ENCODE measurements at places on chromosomes 16 and 17.

GRCh38 chr16:85231959-85232358 is 119.7 kb upstream of the CIBAR2 start:
- DNase-seq: no peak

- no peak for DNase-seq
These were observed 42.8 kb downstream of the PKD1 start for GRCh38 chr16:2092866-2093265.

DNA sequence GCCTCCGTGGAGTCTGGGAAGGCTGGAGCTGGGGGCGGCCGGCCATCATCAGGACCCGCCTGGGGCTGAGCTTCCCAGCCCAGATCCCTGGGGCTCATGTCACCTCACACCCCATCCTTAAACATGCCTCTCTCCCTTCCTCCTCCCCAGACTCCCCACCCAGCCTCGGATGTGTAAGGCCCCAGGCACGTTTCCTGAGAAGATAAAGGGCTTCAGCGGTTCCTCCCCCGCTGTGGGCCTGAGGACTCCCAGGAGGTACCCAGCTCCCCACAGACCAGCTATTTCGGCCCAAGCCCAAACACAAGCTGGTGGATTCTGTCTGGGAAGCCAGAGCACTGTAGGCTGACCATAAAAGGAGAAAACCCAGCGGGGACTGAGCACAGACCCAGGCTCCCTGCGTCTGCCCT is 49.2 kb downstream of the MYH11 start:
- DNase-seq: no peak

DNA sequence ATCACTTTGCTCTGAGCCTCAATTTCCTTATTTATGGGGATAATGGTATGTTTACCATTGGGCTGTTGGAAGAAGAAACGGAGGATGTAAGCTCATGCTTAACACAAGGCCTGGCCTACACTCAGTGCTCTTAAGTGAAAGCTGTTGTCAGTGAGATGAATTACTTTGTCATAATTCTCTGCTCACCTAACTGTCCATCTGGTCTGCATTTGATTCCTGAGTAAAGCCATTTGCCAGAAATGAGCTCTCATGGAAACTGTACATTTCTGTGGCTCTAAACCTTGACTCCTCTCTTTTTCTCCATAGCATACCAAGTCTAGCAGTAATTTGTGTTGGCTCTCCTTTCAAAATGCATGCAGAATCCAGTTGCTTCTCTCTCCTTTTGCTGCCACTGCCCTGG is 445.7 kb downstream of the UTP18 start:
- no peak for DNase-seq

- DNase-seq: no peak
These were observed 88.5 kb downstream of the SMG6 start for GRCh38 chr17:2214929-2215615.

All from stimulated activated CD8-positive, alpha-beta memory T cell treated with anti-CD3 and anti-CD28 coated beads, Interleukin-4, amount 100 ng/mL, for 24 hours (primary cell).